ENCODE measurements at places on chromosomes 6 and 20.

DNA sequence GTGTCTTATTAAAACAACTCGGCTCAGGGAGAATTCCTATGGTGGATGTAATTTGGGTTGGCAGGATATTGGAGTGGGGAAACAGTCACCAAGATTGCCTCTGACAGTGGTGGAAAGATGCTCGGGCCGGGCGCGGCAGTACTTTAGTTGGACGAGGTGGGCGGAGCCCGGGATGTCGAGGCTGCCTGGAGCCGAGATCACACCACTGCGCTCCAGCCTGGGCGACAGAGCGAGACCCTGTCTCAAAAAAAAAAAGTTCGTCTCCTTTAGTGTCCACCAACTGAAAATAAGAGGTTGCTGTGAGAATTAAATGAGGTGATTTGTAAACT, 621 bp downstream of the NOL7 start:
- DNase-seq, result no peak

- no peak for DNase-seq
Measured at GRCh38 chr6:45558858-45559257, 181.1 kb upstream of the SUPT3H start.

DNA sequence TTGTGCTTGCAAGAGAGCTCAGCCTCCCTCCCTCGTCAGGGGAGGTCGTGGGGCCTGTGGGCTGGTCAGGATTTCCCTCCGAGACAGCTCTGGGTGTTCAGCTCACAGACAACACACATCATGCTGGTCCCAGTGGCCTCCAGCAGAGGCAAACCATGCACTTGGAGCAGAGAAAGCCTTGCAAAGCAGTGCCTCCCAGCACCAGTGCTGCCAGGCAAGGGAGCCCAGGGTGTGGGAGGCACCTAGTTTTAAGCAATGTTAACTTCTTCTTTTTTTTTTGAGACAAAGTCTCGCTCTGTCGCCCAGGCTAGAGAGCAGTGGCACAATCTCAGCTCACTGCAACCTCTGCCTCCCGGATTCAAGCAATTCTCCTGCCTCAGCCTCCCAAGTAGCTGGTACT, 34.0 kb upstream of the INSM1 start:
- no peak for DNase-seq

GRCh38 chr6:10397756-10398445, 17.0 kb downstream of the TFAP2A start:
- no peak for DNase-seq

- no peak for DNase-seq
Measured at GRCh38 chr6:69937402-69938136, 71.2 kb downstream of the COL19A1 start.

DNA sequence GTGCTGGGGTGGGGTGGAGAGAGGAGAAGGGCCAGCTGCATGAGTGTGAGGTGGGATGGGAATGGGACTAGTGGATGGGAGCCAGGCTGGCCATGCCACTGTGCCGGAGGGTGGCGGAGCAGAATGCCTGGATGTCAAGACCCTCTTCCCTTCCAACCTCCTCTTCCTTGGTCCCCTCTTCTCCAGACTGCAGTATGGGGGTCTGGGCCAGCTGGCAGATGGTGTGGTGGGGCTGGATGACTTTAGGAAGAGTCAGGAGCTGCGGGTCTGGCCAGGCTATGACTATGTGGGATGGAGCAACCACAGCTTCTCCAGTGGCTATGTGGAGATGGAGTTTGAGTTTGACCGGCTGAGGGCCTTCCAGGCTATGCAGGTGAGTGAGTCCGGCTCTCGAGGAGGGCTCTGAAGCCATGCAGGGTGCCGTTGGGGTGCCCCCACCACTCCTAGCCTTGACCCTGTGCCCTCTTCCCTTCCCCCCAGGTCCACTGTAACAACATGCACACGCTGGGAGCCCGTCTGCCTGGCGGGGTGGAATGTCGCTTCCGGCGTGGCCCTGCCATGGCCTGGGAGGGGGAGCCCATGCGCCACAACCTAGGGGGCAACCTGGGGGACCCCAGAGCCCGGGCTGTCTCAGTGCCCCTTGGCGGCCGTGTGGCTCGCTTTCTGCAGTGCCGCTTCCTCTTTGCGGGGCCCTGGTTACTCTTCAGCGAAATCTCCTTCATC, 7.7 kb downstream of the DDR1 start:
- DNase-seq, result no peak

- no peak for DNase-seq
Measured at GRCh38 chr20:51313358-51313827, 229.1 kb downstream of the NFATC2 start.

- DNase-seq, result no peak
Measured at GRCh38 chr20:57876163-57876562, 166.3 kb upstream of the PMEPA1 start.

DNA sequence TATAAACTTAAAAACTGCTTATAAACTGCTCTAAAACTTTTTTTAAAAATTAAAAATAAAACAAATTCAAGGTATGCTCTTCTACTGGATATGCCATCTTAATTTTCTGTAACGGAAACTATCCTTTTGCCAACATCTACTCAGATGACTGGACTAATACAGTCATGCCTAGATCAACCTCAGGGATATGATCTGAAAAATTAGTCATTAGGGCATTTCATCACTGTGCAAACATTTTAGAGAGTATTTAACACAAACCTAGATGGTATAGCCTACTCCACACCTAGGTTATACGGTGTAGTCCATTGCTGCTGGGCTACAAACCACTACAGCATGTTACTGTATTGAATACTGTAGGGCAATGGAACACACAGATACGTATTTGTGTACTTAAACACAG, 64.8 kb downstream of the TRIM27 start:
- DNase-seq, result no peak

DNA sequence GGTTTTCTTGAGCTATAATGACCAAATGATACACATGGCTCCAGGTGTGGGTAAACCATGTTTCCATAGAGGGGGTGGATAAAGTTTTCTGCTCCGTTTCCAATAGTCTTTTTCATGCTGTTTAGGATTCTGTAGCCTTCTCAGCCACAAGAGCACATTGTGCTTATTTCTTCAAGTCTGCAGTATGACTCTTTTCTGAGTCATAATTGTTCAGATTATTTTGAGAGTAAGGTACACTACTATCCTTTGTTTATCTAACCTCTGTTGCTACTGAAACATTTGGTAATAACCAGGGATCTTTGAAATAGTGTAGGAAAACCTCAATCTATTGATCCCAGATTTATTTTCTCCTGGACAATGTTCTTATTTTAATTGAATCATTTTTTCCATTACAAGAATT, 247.9 kb upstream of the BMP2 start:
- peak; percentile 76 for DNase-seq

GRCh38 chr6:159493231-159493897, 199.7 kb downstream of the SOD2 start:
- DNase-seq, result no peak

DNA sequence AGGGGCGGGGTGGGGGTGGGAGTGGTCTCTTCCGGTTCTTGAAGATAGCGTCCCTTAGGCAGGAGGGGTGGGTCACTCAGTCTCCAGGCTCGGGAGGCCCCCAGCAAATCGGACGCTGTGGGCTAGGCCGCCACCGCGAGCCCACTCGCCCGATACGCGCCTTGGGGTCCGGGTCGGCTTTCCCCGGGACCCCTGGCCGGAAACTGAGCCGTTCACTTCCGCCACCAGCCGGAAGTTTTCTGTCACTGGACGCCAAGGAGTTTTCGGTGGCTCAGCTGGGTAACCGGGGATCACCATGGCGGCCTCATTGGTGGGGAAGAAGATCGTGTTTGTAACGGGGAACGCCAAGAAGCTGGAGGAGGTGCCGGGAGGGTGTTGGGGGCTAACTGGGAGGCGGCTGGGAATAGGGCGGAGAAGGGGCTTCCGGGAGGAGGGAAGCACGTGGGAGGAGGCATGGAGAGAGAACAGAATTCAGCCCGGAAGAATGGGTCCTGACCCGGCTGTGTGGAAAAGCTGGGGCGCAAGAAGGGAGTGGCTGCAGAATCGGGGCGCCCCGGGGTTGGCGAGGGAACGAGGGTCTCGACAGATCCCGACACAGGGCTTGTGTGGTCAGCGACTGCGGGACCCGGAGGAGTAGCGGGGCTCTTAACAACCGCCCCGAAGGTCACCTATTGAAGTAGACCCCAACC, at the start of gene ITPA:
Gene ITPA (plus strand): TSS at position 242 of the 689 bp plus-strand sequence. CDS start 54 bp downstream, at position 296.
- no peak for DNase-seq

DNA sequence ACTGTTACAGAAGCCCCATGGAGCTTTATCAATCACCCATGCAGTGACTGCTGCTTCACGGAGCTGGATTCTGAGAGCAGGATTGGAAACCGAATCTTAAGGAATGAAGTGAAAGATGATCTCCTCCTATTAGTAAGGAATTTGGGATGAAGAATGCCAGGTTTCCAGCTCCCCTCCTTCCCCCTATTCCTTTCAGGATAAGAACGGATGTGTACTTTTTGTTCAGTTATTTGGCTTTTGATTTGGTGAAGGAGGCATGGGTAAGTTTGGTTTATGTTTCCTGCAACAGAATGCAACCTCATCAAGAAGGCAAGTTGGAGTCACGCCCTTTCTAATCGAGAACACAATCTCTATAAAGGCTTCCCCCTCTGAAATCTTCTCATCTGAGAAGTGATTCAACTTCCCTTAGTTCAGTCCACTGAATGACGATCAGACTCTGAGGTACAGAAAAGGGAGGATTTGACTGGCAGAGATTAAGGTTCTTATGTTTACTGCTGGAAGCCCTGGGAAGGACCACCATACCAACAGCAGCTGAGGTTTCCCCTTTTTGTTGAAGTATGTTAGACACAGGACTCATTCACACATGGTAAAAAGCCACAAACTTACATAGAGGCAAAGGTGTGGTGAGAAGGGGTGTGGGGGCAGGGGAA, 5.5 kb downstream of the ELMO2 start:
- DNase-seq, result no peak

- DNase-seq, result peak; percentile 33
Measured at GRCh38 chr6:139732451-139732850, 358.0 kb upstream of the CITED2 start.

- no peak for DNase-seq
Measured at GRCh38 chr20:48674461-48674860, 153.3 kb downstream of the PREX1 start.

DNA sequence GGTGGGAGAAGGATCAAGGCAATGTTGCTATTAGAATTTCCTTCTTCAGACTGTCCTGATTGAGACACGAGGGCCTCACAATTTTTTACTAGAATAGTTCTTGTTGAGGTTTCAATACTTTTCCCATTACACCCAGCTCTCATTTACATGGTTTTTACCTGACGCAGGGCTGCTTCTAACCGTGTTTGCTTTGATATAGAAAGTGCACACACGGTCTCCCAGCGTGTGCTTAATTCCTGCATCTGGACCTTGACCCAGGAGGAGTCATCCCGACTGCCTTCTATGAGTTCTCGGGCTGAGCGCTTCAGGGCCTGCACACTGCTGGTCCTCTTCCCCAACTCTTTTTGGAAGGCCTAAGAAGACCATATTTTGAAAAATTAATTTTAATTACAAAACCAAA, 160.2 kb downstream of the DST start:
- DNase-seq, result no peak

DNA sequence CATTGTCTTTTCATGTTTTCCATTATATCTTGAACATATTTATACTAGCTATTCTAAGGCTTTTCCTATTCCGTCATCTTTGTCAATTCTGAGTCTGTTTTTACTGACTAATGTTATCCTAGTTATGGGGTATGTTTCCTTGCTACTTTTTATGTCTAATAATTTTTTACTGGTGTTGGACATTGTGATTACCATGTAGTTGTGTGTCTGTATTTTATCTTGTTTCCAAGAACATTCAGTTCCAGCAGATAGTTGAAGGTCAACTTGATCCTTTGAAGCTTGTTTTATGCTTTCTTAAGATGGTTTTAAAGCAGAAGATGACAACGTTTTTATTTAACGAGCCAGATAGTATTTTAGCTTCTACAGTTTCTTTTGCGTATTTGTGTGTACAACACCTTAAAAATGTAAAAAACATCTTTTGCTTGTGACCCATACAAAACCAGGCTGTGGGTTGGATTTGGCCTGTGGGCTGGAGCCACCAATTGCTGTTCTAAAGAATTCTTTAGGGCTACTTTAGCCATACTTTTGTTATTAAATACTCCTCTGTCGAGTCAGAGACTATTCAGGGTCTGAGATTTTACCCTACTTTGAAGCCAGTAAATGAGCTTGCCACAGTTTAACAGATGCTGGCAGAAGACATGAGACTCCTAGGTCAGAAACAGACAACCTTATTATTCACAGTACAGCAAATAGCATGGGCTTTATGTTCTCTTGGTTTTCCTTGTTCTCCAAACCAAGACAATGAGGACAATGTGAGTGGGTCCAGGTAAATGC, 38.7 kb upstream of the REV3L start:
- no peak for DNase-seq

GRCh38 chr20:35669681-35670080, 5.0 kb upstream of the CPNE1 start:
- no peak for DNase-seq

DNA sequence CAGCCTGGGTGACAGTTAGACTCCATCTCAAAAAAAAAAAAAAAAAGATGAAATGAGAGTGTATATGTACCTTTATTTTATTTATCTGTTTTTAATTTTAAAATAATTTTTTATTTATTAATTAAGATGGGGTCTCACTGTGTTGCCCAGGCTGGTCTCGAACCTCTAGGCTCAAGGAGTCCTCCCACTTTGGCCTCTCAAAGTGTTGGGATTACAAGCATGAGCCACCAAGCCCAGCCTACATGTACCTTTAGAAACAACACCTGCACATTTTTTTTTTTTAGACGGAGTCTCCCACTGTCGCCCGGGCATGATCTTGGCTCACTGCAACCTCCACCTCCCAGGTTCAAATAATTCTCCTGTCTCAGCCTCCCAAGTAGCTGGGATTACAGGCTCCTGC, 12.1 kb upstream of the PARD6B start:
- no peak for DNase-seq

DNA sequence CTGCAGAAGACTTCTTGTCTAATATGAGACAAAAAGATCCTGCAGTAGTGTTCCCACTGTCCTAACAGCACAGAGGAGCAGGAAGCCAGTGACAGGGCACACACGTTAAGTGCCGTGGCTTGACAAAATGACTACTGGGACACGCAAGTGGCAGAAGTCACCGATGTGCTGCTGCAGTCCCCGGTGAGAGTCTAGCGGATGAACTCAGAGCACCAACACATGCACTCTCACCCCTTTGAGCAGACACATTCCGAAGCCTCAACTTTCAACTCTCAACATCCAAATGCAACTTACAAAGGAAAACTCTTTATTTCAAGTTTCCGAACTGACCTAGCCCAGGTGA, 898 bp downstream of the LAMA4 start:
- no peak for DNase-seq

DNA sequence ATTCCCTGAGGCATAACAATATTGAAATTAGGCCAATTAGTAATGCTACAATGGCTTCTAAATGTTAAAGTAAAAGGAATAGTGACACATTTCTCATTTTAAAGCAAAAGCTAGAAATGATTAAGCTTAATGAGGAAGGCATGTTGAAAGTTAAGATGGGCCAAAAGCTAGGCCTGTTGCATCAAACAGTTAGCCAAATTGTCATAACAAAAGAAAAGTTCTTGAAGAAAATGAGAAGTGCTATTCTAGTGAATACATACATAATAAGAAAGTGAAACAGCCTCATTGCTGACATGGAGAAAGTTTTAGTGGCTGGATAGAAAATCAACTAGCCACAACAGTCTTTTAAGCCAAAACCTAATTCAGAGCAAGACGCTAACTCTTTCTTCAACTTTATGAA, 12.9 kb downstream of the OR2A4 start:
- DNase-seq, result no peak

GRCh38 chr6:30782425-30783014, 38.2 kb upstream of the IER3 start:
- DNase-seq, result no peak

- DNase-seq, result no peak
Measured at GRCh38 chr20:44357555-44358125, 2.1 kb downstream of the HNF4A start.

- no peak for DNase-seq
Measured at GRCh38 chr6:3457710-3458602, 1.1 kb upstream of the SLC22A23 start.

- DNase-seq, result no peak
Measured at GRCh38 chr20:35561268-35561667, 19.4 kb downstream of the ERGIC3 start.

All from astrocyte of the cerebellum (primary cell).